Nephron progenitor cell (in vitro differentiated cells): ENCODE measurements at places on chromosomes 7 and 10.

DNA sequence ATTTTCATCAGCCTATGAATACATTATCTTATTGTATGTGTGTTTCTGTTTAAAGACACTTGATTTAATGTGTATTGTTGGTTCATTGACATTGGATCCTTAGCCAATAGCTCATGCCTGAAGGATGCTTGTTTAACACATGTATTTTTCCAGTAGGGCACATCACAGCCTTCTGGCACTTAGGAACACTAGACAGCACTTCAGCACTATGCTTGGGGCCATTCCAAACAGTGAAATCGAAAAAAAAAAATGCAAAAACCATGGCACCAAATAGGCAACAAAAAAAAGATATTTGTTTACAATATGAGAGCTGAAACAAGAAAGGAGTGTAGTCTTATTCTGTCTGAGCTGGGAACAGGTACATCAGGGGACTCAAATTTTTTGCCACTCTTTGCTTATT, 262.8 kb downstream of the SLC25A13 start:
- DNase-seq, result no peak

DNA sequence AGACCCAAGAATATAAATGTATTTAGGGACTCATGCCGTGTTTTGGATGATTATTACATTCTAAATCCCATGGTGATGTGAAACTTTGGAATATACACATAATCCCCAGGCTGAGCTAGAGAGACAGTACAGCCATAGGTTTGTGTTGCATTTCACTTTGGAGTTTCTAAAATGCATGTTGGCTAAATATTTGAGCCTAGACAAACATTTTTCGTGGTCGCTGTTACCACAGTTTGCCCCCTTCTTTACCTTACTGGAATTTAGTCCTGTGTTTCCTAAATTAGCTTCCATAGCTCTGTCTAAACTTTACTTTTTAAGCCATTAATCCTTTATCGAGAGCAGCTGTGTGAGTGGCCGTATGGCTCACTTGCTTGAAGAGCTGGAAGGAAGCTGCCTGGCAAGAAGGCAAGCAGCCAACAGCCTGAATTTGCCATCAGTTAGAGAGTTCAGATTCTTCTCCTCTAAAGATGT, 192.0 kb downstream of the BICC1 start:
- DNase-seq, result no peak

GRCh38 chr10:79084012-79084971, 15.5 kb downstream of the ZMIZ1 start:
- no peak for DNase-seq

GRCh38 chr7:44393238-44394111, 68.1 kb upstream of the CAMK2B start:
- DNase-seq, result no peak

- no peak for DNase-seq
Observed at GRCh38 chr10:87685832-87686574, 26.3 kb downstream of the PAPSS2 start.

DNA sequence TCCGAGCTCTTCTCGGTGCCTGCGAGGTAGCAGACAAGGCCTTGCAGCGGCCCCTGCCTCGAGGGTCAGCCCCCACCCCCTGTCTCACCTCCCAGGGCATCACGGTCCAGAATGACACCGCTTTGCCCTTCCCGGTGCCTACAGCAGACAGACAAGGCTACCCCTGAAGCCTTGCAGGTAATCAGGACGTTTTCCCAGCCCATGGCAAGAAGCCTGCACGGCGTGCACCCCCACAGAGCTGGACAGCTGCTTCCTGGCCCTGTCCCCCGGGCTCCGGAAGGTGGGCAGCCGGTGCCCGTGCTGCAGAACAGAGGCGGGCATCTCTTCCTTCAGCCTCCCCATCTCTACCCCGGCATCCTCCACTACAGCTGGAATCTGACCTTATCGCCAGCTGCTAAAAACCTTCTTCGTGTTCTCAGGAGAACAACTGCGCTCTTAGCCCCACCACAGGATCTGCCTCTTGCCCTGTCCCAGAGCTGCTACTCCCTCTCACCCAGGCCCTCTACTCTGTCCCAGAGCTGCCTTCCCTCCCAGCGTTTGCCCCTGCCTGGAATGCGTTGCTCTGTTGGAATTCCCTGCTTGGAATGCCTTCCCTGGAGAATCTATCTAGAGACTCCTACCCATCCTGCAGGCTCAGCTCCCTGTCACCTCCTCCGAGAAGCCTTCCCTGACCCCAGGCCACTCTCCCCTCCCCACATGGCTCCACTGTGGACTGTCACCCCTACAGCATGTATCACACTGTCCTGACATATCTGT, 4.7 kb downstream of the MYL10 start:
- DNase-seq, result peak; percentile 26

GRCh38 chr7:66443946-66444345, 184.7 kb upstream of the KCTD7 start:
- DNase-seq, result no peak

- no peak for DNase-seq
Observed at GRCh38 chr10:98848361-98848760, 387.3 kb downstream of the HPSE2 start.

DNA sequence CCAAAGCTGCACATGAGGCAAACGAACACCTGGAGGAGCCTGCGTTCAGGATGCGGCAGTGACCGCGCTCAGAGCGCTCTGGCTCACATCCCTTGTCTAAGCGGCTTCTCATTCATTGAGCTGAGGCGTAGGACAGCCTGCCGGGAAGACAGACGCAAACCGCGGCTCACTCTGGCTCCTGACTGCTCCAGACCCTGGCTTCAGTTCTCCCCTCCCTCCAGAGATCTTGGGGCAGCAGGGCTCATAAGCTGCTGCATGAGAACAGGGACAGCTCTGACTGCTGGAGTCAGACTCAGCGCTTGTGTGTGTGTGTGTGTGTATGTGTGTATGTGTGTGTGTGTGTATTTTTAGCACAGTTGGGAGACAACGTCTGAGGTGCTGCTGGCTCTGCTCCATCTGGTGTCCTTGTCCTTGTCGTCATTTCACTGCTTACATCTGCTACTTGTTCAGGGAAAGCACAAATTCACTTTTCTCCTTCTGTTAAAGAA, 15.8 kb upstream of the LYZL2 start:
- DNase-seq, result peak; percentile 30

DNA sequence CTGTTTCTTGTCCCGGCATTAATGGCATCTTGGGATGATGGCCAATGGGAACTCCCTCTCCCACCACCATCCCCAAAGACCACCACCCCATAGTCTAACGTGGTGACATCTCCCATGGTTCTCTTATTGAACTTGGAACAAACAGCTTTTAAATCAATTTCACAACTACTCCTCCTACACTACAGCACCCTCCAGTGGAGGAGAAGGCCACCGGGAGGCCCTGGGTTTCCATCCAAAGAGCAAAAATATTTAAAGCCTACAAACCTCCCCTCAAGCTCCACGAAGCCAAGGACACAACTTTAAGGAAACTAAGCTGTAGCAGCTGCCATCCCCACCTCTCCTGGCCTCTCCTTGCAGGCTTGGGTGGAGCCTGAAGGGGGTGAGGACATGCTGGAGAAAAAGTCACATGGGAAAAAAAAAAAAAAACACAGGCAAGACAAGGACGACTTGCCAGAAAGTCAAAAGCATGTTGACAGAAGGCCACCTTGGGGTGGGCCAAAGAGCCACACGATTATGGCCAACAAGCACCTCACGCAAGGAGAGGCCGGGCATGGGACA, 94.0 kb upstream of the LANCL2 start:
- DNase-seq, result no peak

GRCh38 chr10:56928714-56929113, 567.7 kb upstream of the ZWINT start:
- DNase-seq, result no peak

- DNase-seq, result peak; percentile 47
Observed at GRCh38 chr7:24665564-24666294, 91.5 kb downstream of the GSDME start.

DNA sequence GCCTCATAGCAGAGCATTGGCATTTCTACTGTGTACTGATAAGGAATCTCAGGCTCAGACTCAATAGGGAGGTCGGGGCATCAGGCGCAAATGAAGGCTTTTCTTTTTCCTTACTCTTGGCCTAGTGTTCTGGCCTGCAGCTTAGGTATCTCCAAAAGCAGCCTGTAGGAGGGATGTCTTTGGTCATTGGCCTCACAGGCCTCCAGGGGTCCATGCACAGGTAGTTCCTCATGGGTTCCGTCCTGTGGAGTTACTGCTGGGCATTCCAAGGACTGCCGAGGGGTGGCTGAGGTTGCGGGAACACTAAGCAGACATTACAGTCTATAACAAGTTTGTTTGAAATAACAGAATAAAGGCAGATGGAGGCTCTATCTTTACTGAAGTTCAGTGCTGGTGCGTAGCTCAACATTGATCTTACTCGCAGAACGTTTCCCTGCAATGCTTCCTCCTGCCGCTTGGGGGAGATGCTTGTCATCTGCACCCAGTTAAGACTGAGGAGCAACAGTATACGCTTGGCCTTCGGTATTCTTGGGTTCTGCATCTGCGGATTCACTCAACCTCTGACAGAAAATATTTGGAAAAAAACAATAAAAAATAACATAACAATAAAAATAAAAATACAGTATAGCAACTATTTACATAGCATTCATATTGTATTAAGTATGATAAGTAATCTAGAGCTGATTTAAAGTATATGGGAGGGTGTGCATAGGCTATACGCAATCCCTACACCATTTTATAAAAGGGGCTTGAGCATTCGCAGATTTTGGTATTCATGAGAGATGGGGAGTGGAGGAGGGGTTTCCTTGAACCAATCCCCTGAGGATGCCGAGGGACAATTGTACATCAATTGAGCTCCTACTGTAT, 58.9 kb downstream of the SH2D4B start:
- DNase-seq, result peak; percentile 42
